Hindlimb muscle (tissue), 1 donor: ENCODE measurements at places on chromosomes 3 and 15. TPM values are rescaled to one million over a fixed set of nuclear protein-coding genes. Genes with fewer than 3 reads are reported as not detected.
A peak's percentile ranks its signal among the peaks of the same experiment; 100 is the strongest.

- DNase-seq = no peak
Observed at GRCh38 chr15:44340410-44340809, 51.9 kb downstream of the GOLM2 start.

DNA sequence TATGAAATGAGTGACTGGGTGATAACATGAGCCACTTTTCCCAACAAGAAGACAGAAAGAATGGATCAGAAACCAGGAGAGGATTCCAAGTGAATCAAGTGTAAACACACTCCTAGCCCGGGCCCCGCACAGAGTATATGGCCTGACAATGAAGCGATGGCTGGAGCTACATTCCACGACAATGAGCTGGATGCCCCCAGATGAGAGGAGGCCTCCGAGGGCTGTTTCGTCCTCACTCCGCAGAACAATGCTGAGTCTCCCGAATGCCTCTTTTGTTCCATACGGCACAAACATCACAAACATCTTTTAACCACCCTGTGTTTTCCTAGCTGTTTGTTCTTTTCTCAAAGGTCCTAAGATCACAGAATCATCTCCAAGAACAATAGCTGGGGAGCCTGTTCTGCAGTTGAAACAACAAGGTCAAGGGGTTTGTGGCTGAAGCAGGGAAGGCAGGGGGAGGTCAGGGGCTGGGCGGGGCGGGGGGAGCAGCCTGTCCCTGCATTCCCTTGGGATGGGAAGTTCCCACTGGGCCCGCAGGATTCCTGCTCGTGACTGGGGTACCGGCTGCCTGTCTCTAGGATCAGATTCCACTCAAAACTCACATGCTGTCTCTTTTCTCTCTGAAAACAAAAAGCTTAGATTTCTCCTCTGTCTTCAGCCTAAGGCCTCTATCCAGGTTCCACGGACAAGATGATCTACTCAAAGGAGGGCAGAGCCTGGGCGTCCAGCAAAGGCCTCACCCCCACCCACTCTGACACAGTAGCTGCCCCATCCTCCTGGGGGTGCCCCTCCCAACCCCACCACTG is 151.3 kb downstream of the XXYLT1 start:
- no peak for DNase-seq

GRCh38 chr3:167754049-167754448 is 18.5 kb downstream of the SERPINI1 start:
- DNase-seq = no peak

Gene WDR93
- 0.14 TPM for polyA plus RNA-seq

DNA sequence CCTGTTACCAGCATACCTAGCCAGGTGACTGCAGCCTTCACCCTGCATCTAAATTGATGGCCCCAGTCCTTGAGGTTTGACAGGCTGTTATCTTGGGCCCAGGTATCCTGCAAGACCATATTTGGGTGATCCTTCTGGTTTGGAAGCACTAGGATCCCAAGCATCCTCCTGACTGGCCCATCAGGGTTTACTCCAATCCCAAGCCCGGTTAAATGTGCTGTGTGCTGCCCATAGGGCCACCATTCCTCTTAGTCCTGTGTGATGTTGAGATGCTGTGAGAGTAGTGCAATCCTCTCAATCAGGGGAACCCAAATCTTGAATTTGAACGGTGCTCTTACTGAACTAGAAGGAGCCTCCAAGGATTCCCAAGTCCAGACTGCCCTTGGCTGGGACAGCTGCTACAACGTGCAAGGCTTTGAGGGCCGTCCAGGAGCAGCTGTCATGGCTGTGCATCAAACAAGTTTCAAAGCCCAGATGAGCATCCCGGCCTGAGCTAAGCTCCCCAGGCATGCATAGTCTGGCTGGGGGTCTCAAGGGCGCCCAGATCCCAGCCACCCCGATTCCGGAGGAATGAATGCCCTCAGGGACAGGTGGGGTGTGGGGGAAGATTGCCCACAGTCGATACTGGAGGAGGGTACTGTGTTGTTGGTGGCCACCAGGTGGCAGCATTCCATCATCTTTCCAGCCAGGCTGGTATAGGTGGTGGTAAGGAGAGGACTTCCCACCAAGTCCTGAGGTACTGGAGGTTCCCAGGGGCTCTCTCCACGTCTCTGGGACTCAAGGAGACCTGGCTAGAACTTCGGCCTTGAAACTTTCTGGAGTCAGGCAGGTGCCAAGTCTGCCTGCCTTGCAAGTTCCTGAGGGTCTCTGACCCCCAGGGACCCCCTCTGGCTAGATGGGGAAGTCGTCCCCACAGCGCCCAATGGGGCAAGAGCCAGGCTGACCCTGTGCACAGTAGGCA is 32.6 kb downstream of the RBM5 start:
- peak; percentile 85 for DNase-seq

DNA sequence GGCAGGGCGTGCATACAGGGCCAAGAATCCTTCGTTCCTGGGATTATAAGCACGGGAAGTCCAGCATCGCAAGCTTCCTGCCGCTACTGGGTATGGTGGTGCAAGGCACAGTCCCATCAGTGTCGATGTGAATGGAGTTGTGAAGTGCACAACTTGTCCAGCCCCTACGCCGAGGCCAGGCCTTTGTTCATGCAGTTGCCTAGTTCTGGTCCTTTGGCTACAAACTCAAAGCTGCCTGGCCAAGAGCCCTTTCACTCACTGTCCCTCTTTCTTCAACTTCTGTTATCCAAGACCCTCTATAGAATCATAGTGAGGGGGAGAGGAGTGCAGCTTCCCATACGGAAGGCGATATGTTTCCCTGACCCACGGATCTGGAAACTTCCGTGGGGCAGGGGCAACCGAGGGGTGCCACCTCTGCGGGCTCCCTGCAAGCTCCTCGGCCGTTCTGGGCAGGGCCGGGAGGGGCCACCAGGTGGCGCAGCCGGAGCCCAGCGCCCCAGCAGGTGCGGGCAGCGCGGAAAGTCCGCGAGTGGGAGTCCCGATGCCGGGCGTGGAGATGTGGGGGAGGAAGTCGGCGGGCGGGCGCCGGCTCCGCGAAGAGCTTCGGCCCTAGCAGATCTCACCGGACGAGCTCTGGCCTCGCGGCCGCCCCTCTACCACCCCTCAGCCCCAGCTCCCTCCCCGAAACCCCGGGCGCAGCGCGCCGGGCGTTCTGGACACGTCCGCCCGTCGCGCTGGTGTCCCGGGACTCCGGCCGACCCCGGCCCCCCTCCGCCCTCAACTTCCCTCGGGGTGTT is 693 bp downstream of the RASGRP1 start:
- DNase-seq = peak; percentile 67

- no peak for DNase-seq
Observed at GRCh38 chr3:153963012-153963411, 158.2 kb upstream of the ARHGEF26 start.

GRCh38 chr15:85280203-85280602 is 100.2 kb upstream of the AKAP13 start:
- DNase-seq = no peak

GRCh38 chr3:53216723-53217122 is 39.1 kb downstream of the TKT start:
- no peak for DNase-seq

DNA sequence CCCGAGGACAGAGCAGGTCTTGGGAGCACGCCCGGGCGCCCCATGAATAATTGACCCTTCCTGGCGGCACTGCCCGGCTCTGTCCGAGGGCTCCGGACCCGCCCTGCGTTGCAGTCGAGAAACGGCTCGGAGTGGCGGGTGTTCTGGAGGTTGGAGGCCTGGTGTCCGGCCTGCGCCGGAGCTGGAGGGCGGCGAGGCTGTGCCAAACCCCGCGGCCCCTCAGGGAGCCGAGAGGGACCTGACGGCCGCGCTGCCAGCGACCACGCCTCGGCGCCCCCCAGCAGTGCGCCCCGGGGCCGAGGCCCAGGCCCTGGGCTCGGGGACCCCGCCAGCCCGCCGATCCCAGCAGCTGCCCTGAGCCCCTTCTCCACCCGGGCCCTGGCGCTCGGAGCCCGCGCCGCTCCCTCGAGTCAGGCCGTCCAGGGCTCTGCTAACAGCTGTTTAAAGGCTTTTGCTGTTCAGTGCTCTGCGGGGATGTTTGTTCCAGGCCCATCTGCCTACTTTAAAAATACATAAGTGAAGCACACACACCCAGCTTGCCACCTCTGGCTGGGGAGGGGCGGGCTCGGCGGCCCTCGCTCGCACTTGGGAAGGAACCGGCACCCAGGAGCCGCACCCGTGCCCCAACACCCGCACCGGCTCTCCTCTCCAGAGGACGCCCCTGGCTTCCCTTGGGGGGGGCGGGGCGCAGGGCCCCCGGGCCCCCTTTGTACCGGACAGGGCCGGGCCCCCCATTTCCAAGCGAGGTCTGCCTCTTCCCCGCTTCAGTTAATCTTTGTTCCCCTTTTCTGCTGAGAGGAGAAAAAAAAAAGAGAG is 730 bp upstream of the ZNF710 start:
- DNase-seq = peak; percentile 46

Gene ANKRD63
- 0.40 TPM for polyA plus RNA-seq

GRCh38 chr15:98969126-98969735 is 38.4 kb downstream of the PGPEP1L start:
- no peak for DNase-seq

GRCh38 chr15:31236184-31237042 is 90.2 kb upstream of the KLF13 start:
- DNase-seq = no peak

Gene DPH6
- polyA plus RNA-seq = 14.4 TPM

GRCh38 chr15:74454764-74455500 is 6.0 kb downstream of the UBL7 start:
- no peak for DNase-seq

DNA sequence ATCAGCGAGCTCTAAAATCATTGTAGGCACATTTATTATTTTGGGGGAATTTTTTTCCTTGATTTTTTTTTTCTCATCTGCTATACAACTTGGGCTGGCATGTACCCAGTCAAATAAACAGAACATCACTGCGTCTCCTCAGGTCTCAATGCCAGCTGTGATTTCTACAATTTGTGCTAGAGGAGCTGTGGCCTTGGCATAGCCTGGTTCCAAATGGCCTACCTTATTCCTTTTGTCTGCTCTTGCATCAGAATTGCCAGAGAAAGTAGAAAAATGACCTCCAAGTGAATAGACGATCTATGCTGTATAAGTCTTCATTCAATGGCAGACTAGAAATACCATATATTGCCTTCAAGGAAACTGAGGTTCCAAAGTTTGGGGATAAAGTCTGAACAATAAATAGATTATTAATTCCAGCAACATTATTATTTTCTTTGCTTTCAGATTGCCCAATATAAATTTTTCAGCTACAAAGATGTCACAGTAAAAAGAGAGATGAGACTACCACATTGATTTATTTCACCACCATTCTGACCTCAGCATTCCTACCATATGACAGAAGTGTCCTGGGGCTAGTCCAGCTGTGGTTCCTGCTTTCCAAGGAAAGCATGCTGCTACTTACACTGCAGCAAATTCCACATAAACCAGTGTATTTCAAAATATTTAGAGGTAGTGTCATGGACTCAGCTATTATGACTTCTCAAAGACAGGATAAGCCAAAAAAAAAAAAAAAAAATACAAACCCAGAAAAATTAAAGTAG is 493.9 kb upstream of the ZNF385D start:
- peak; percentile 77 for DNase-seq

Gene CCDC191
- 4.6 TPM for polyA plus RNA-seq

DNA sequence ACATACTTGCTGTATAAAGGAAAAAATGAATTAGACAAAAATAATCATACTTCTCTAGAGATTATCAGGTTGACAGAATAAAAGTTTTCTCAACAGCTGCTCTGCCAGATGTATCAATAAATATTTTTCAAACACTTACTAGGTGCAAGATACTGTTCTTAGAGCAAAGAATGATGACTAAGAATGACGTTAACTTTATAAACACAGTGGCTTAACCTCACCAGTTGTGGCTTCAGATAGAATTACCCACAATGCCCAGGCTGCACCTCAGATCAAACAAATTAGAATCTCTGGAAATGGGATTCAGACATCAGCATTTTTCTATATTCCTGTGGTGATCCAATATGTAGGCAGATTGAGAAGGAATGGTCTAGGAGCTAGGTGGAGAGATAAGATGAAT is 422.4 kb upstream of the ATP11B start:
- no peak for DNase-seq

Gene LMAN1L
- polyA plus RNA-seq = not detected

Gene ROBO2
- 2.9 TPM for polyA plus RNA-seq

- peak; percentile 43 for DNase-seq
Observed at GRCh38 chr15:93250950-93251349, 161.9 kb upstream of the RGMA start.
